ENCODE measurements at places on chromosomes 2 and 18.

- H3K36me3 ChIP-seq: no peaks in the 10 kb centered on the region
- no peak overlapping the region for H3K27ac ChIP-seq
- no peak overlapping the region for H3K4me3 ChIP-seq
- DNase-seq: no peak
- peaks cover 77% of the 10 kb centered on the region for H3K27me3 ChIP-seq
- no peaks in the 10 kb centered on the region for H3K4me1 ChIP-seq
Measured at GRCh38 chr18:50405582-50406271, 30.9 kb downstream of the SKA1 start.

DNA sequence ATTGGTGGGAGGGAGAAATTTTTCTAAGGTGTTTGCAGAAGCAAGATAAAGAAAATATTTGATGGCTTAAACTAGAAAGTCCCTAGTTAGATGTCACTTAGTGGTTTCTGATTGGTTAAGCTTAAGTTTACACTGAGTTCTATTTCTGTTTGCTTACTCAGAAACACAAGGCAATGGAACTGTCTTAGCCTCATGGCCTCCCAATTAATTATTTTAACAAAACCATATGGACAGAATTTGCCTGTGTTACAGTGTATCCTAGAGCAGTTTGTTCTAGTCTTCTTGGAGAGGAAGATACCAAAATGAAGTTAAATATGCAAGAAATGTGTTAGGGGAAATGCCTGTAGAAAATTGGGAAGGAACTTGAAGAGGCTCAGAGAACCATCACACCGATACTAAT, 4.6 kb upstream of the IMPACT start:
- peaks cover 63% of the 10 kb centered on the region for H3K27me3 ChIP-seq
- no peak overlapping the region for H3K27ac ChIP-seq
- H3K4me1 ChIP-seq: peaks cover 2% of the 10 kb centered on the region
- DNase-seq: no peak
- peak overlapping the region; percentile 1 for H3K4me3 ChIP-seq
- peaks cover 36% of the 10 kb centered on the region for H3K36me3 ChIP-seq

DNA sequence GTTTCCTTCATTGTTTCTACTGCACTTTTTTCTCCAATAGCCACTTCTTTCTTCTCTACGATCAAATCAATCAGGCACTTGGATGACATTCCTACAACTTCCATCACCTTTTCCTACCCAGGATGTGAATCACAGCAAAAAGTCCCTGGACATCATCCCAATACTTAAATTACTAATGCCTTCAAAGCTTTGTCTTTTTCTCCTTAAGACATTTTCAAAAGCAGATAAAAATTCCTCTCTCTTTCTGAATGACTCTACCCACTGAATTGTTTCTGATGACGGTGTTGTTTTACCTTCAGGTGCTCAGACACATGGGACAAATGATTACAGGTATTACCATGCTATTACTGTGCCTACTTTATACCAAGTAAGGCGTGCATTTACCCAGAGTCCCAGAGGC, 500.9 kb downstream of the FBXO15 start:
- no peak for DNase-seq
- no peaks in the 10 kb centered on the region for H3K36me3 ChIP-seq
- H3K27ac ChIP-seq: no peak overlapping the region
- H3K4me3 ChIP-seq: no peak overlapping the region
- no peaks in the 10 kb centered on the region for H3K4me1 ChIP-seq

DNA sequence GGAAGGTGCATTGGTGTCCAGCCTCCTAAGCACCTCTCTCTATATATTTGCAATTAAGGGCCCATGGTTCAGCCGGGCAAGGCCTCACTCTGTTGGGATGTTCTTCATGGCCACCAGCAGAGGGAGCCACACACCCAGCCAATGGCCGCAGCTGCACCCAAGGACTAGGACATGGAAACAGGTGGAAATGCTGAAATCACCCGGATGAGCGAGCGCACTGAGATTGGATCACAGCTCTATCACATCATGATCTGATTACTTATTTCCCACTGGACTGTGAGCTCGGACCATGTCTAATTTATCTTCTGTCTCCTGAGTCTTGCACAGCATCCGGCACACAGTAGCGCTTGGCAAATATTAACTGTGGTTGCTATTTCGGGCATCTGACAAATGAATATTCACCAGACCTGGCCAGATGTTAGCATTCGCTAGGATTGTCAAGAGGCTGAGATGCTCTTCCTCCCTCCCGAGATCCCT, 31.2 kb downstream of the KIF3C start:
- H3K27ac ChIP-seq: no peak overlapping the region
- peak; percentile 51 for DNase-seq
- no peaks in the 10 kb centered on the region for H3K36me3 ChIP-seq
- no peaks in the 10 kb centered on the region for H3K27me3 ChIP-seq
- no peaks in the 10 kb centered on the region for H3K4me1 ChIP-seq
- H3K4me3 ChIP-seq: no peak overlapping the region

DNA sequence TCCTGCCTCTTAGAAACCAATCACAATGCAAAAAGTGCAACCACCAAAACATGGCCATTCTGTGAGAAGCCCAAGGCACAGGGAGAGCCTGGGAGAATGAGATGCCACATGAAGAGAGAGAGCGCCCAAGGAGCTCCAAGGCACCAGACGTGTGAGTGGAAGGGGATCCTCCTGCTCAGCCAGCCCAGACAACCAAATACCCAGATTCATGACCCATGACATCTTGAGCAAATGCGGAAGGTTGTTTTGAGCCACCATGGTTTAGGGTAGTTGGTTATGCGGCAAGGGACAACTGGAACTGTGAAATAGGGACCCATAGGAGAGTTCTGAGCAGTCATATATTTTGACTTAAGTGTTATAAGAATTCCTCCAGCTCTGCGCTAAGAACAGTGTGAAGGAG, 7.0 kb downstream of the AFF3 start:
- no peaks in the 10 kb centered on the region for H3K27me3 ChIP-seq
- H3K4me3 ChIP-seq: no peak overlapping the region
- no peak overlapping the region for H3K27ac ChIP-seq
- H3K4me1 ChIP-seq: peaks cover 57% of the 10 kb centered on the region
- DNase-seq: no peak

DNA sequence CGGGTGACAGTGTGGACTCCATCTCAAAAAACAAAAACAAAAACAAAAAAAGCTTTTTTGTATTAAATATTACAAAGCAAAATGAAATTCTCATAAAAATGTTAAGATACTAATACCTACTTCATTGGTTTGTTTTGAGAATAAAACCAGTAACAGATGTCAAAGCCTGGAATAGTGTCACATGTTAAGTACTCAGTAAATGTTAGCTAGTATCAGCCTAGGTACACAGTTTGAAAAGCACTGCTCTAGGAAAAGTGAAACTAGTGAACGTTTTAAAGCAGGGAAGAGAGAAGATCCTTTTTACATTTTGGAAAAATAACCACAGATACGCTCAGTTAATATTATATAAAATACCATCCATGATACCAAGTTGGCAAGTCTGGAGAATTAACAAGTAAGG, 37.1 kb upstream of the ADAM17 start:
- peaks cover 6% of the 10 kb centered on the region for H3K36me3 ChIP-seq
- no peak for DNase-seq
- H3K4me1 ChIP-seq: peaks cover 24% of the 10 kb centered on the region
- H3K27me3 ChIP-seq: no peaks in the 10 kb centered on the region
- H3K27ac ChIP-seq: peak overlapping the region; percentile 59

GRCh38 chr2:2694746-2695145, 363.7 kb upstream of the MYT1L start:
- no peaks in the 10 kb centered on the region for H3K27me3 ChIP-seq
- no peaks in the 10 kb centered on the region for H3K36me3 ChIP-seq
- no peak for DNase-seq
- no peaks in the 10 kb centered on the region for H3K4me1 ChIP-seq

DNA sequence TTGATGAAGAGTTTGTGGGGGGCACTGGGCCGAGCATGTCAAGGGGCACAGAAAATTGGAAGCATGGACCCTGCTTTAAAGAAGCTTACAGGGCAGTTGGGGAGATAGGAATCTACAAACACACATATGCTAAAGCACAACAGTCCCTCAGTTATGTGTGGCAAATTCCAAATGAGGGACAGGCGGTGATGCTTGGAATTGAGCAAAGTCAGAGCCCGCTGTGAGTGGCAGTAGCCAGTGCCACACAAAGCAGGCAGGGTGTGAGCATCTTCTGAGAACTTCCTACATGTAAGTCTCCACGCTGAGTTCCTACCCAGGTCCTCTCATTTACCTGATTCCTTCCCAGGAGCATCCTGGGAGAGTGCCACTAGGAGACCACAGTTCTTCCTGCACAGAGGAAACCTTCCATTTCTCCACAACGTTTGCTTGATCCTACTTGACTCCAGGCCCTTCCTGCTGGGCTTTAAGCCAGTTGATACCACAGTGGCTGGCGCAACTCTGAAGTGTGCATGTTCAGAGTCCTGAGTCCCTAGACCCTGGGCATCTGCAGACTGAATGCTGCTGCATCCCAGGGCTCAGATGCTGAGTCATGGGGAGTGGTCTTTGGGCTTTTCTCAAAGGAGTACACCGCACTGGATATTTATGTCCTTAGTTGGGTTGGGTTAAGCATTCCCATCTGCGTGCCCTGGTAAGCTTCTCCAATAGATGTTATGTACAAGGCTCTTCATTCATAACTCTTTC, 287.3 kb upstream of the REV1 start:
- H3K4me3 ChIP-seq: peak overlapping the region; percentile 4
- H3K27ac ChIP-seq: peak overlapping the region; percentile 73
- no peak for DNase-seq
- H3K36me3 ChIP-seq: peaks cover 55% of the 10 kb centered on the region

- no peaks in the 10 kb centered on the region for H3K27me3 ChIP-seq
- DNase-seq: no peak
- no peak overlapping the region for H3K4me3 ChIP-seq
- no peak overlapping the region for H3K27ac ChIP-seq
Measured at GRCh38 chr2:214465363-214466146, 54.7 kb downstream of the VWC2L start.

DNA sequence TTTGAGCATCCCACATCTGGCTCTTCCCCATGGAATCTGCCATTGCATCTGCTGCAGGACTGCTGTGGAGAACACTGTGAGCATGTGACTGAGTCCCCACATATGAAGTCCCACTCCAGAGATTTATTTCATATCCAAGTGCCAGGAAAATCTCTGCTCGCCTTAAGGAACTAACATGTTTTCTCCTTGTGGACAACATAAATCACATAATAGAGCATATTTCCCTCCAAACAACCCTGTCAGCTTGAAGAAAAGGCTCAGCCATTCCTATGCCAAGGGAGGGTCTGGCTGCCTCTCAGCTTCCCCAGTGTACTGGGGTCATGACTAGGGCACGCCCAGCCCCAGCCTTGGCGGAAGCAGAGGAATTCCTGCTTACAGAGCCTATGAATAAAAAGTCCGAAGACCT, 193.7 kb downstream of the DNER start:
- no peak overlapping the region for H3K27ac ChIP-seq
- no peaks in the 10 kb centered on the region for H3K27me3 ChIP-seq
- H3K4me3 ChIP-seq: no peak overlapping the region
- no peaks in the 10 kb centered on the region for H3K4me1 ChIP-seq
- DNase-seq: no peak

GRCh38 chr2:66013456-66013855, 421.5 kb upstream of the MEIS1 start:
- no peak overlapping the region for H3K27ac ChIP-seq
- H3K4me3 ChIP-seq: no peak overlapping the region
- no peaks in the 10 kb centered on the region for H3K4me1 ChIP-seq
- no peak for DNase-seq
- no peaks in the 10 kb centered on the region for H3K36me3 ChIP-seq
- no peaks in the 10 kb centered on the region for H3K27me3 ChIP-seq

GRCh38 chr2:120747706-120748105, 12.0 kb downstream of the GLI2 start:
- no peak overlapping the region for H3K27ac ChIP-seq
- no peak for DNase-seq
- H3K36me3 ChIP-seq: no peaks in the 10 kb centered on the region

DNA sequence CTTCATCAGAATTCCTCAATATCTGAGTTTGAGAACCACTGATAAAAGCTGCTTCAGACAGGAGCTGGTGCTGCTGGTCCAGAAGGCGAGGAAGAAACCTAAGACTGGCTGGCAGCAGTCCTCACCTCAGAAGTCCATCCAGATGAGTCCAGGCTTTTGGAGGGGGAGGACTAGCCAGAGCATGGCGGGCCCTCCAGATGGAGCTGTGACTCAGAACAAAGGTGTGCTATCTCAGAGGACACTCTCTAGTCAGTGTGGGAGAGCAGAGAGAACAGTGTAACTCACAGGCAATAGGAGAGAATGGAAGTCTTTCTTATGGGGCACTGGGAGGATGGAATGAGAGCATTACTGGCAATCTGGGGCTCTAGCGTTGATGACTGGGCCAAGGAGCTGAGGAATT, 191.4 kb downstream of the NYAP2 start:
- H3K4me1 ChIP-seq: no peaks in the 10 kb centered on the region
- DNase-seq: no peak
- H3K27me3 ChIP-seq: peaks cover 8% of the 10 kb centered on the region
- H3K4me3 ChIP-seq: no peak overlapping the region
- H3K36me3 ChIP-seq: no peaks in the 10 kb centered on the region
- no peak overlapping the region for H3K27ac ChIP-seq

GRCh38 chr18:5295981-5296705, 617 bp upstream of the ZBTB14 start:
- peaks cover 8% of the 10 kb centered on the region for H3K36me3 ChIP-seq
- peak overlapping the region; percentile 91 for H3K27ac ChIP-seq
- peaks cover 20% of the 10 kb centered on the region for H3K27me3 ChIP-seq
- H3K4me1 ChIP-seq: peaks cover 26% of the 10 kb centered on the region
- peak overlapping the region; percentile 96 for H3K4me3 ChIP-seq

DNA sequence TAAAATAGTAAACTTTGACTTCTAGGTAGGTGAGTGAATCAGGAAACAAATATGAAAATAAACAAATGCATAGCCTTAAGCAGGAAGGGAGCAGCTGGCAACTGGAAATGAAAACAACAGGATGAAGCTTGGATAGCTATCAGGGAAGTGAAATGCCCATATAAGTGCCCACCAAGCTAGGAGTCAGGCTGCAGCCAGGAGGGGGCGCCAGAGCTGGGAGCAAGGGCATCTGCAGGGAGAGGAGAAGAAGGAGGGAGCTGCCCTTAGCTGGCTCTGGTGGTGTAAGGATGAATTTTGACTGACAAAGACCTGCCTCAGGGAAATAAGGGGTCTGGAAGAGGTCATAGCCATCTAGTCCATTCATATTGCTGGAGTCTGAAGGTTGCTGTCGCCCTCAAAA, 298.3 kb downstream of the TDRD15 start:
- DNase-seq: no peak
- H3K36me3 ChIP-seq: no peaks in the 10 kb centered on the region
- no peaks in the 10 kb centered on the region for H3K27me3 ChIP-seq

GRCh38 chr2:39542523-39542922, 105.4 kb upstream of the MAP4K3 start:
- no peaks in the 10 kb centered on the region for H3K36me3 ChIP-seq
- H3K4me3 ChIP-seq: no peak overlapping the region
- no peak overlapping the region for H3K27ac ChIP-seq
- DNase-seq: no peak

DNA sequence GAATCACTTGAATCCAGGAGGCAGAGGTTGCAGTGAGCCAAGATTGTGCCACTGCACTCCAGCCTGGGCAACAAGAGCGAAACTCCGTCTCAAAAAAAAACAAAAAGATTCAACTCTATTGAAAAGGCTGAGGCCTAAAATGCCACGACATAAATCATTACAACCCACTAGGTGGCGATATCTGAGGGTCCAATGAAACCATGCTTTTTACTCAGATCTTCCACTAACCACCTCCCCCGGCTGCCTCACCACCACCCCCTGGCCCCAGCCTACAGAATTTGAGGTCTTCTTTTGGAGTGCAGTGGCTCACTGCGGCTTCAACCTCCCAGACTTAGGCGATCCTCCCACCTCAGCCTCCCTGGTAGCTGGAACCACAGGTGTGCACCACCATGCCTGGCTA, 57.5 kb downstream of the AP1S3 start:
- no peak overlapping the region for H3K4me3 ChIP-seq
- peak overlapping the region; percentile 45 for H3K27ac ChIP-seq
- H3K4me1 ChIP-seq: peaks cover 23% of the 10 kb centered on the region
- peak; percentile 57 for DNase-seq
- peaks cover 3% of the 10 kb centered on the region for H3K36me3 ChIP-seq

All from naive B cell (primary cell).